ENCODE measurements at places on chromosomes 7 and 10. TPM values are rescaled to one million over a fixed set of nuclear protein-coding genes. Genes with fewer than 3 reads are reported as not detected.

NAT16 gene
- total RNA-seq: not detected

DEPP1 gene
- total RNA-seq: 0.27 TPM

DNA sequence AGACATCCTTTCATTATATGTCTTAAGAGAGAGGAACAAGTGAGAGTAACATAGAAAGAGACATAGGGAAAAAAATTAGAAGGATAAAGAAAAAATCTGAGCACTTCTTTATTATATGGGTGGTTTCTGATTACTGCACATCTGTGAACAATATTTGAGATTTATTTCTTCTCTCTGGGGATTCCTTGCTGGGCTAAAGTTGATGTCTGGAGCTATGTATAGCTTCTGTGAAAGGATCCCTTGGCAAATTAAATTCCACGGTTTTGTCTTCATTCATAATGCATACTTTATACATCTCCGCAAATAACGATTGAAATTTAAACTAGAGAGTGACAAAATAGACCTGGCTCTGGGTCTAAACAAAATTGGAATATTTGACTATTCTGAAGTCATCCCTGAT, 232.2 kb upstream of the CTBP2 start:
- no peak overlapping the region for H3K4me3 ChIP-seq
- no peak for DNase-seq
- no peaks in the 10 kb centered on the region for H3K36me3 ChIP-seq
- H3K27me3 ChIP-seq: peaks cover 2% of the 10 kb centered on the region

GRCh38 chr10:125283191-125283835, 123.0 kb upstream of the CTBP2 start:
- no peak for DNase-seq
- H3K4me1 ChIP-seq: no peaks in the 10 kb centered on the region
- H3K27ac ChIP-seq: no peak overlapping the region

DNA sequence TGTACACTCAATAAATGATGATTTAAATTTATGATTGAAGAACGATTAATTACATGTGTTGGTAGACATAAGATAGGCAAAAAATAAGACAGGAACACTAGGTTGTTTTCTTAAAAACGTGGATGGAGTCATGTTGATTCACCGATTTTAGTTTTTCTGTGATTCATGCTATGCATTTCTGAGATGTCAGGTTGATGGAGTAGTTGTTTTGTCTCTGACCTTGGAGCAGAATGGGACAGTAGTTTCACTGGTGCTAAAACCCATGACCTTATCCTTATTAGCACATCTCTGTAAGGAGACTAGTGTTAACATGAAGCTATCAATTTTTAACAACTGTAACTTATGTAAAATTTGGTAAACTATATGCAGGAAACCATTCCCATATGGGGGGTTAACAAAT, 611.6 kb upstream of the FZD8 start:
- no peak for DNase-seq
- H3K36me3 ChIP-seq: no peaks in the 10 kb centered on the region
- no peaks in the 10 kb centered on the region for H3K4me1 ChIP-seq
- no peaks in the 10 kb centered on the region for H3K27me3 ChIP-seq
- H3K27ac ChIP-seq: no peak overlapping the region

DNA sequence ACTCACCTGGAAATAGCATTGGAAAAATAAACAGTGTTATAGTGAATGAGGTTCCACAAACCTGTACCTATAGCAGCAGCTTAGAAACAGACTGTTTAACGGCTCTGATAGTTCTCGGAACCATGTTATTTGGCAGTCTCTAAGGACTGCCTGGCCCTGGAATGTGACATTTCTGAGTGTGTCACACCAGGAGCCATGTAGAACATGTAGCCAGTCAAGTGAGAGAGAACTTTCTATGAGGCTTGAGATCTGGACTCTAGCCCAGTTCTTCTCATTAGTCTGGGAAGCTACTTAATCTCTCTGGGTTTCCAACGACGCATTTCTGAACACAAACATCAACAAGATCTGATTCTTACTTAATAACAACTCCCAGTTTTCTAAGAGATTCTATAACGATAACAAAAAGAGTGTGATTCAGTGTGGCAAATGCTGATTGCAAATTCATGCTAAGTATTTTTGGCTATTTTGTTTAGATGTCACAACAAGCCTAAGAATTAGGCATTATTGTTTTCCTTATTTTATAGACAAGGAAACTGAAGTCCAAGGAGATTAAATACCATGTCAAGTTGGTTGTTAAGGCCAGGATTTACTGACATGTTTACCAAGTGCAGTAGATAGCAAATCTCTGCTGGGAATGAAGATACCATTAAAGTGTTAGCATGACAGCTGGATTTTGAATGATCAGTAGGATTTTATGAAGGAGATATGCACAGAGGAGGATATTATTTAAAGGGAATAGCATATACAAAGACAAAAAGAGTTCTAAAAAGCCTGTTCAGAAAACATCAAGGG, 47.2 kb downstream of the APBB1IP start:
- no peaks in the 10 kb centered on the region for H3K27me3 ChIP-seq
- no peak for DNase-seq
- H3K27ac ChIP-seq: peak overlapping the region; percentile 90
- peak overlapping the region; percentile 34 for H3K4me3 ChIP-seq
- peaks cover 80% of the 10 kb centered on the region for H3K4me1 ChIP-seq

DNA sequence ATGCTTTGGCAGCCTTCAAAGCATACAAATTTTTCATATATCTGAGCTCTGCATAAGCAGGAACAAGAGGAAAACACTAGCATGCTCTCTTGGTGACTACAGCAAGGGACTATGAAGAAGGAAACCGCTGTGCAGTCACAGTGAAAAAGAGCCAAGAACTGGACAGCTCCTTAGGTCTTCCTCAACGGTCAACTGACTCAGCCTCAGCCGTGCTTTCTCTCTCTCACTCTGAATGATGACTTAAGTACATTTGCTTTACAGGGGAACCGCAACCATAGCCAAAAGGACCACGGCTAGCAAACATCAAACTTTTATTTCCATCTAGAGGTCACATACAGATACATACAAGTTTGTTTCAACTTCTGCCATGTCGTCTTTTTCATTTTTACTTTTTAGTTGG, 69.9 kb downstream of the HYCC1 start:
- no peaks in the 10 kb centered on the region for H3K36me3 ChIP-seq
- no peak for DNase-seq
- H3K4me1 ChIP-seq: no peaks in the 10 kb centered on the region
- no peaks in the 10 kb centered on the region for H3K27me3 ChIP-seq
- no peak overlapping the region for H3K27ac ChIP-seq
- no peak overlapping the region for H3K4me3 ChIP-seq

DNA sequence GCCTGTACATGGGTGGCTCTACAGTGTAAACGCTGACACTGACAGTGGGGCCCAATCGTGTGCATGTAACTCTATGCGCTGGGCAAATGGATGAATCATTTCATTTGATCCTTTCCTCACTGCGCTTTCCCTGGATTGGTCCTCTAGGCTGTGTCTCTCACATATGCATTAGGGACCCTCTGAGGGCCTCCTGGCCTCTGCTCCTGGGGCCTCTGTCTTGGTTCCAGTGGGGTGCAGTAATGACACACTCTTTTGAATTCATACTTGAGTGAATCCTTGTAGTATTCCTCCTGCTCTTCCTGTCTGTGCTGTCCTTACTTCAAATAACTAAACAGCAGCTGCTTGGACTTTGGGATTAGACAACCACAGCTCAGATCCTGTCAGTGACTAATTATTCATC, 176.5 kb upstream of the ADO start:
- H3K4me1 ChIP-seq: peaks cover 21% of the 10 kb centered on the region
- no peak overlapping the region for H3K4me3 ChIP-seq
- no peak for DNase-seq

DNA sequence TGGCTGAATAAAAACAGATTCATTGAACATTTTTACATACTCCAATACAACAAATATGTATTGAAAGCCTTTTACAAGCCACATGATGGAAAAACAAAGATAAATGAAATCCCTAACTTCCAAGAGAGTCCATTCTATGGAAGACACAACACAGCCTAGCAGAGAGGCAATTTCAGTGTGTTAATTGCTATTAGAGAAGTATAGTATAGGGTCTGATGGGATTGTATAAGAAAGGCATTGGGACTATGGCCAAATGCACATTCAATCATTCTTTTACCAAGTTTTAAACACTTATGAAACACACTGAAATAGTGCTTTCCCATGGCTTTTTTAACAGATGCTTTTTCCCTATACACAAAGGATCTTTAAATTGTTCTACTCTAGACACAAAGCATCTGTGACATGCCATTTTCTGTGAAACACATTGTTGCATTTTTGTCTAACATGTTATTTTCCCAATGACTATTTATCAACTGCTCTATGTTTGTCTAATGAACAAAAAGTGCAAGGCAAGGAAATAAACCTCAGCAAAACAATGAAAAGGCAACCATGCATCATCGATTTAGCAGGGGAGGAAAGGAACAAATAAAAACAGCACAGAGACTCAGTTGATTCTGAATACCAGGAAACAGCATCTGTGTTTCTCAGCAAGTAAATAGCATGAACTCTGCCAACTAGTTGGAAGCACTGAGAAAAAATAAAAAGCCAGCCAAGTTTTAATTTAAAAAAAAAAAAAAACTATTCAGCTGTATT, 42.4 kb upstream of the PHYHIPL start:
- no peaks in the 10 kb centered on the region for H3K27me3 ChIP-seq
- DNase-seq: no peak
- H3K36me3 ChIP-seq: no peaks in the 10 kb centered on the region
- no peak overlapping the region for H3K4me3 ChIP-seq

DNA sequence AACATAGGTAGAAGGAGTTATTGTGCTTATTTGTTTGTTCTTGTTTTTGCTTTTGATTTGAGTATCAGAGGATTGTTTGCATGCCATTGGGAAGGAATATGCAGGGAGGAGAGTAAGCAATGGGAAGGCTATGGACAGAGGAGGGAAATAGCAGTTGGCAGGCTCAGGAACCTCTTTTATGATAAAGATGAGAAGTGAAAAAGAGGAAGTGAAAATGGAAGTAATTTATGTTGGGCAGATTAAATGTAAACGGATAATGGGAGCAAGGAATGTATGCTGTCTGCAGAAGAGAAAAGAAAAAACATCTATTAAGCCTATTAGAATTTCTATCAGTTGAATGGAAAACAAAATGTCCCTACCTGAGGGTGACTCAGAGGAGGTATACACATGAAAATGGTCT, 90.1 kb upstream of the NPSR1 start:
- DNase-seq: no peak
- H3K4me3 ChIP-seq: no peak overlapping the region
- H3K27me3 ChIP-seq: no peaks in the 10 kb centered on the region
- H3K36me3 ChIP-seq: no peaks in the 10 kb centered on the region

- DNase-seq: no peak
- H3K27ac ChIP-seq: no peak overlapping the region
- peaks cover 7% of the 10 kb centered on the region for H3K27me3 ChIP-seq
- no peaks in the 10 kb centered on the region for H3K36me3 ChIP-seq
These were observed 34.2 kb downstream of the TFPI2 start for GRCh38 chr7:93856323-93856722.

DNA sequence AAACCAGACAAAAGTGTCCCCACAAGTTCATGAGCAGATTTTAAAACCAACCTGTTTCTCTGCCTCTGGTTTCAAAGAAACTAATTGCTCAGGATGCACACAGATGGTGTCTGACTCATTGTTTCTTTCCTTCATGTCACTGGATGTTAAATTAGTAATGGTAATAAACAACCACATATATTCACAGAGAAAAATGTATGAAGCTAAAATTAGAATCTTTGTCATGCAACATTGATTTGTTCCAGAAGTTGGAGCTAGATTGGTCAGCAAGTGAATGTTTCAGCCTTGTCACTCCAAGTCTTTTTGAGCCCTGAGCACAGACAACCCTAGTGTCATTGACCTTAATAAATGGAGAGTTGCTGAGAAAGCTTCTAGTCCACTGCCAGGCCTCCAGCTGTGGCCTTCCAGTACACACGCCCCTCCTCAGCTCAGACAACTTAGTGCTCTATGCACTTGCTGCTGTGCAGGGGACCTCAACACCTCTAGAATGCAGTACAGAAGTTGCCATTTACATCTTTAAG, 175.9 kb downstream of the CCDC71L start:
- peaks cover 5% of the 10 kb centered on the region for H3K36me3 ChIP-seq
- peak overlapping the region; percentile 89 for H3K27ac ChIP-seq
- DNase-seq: peak; percentile 27
- peaks cover 60% of the 10 kb centered on the region for H3K4me1 ChIP-seq

DNA sequence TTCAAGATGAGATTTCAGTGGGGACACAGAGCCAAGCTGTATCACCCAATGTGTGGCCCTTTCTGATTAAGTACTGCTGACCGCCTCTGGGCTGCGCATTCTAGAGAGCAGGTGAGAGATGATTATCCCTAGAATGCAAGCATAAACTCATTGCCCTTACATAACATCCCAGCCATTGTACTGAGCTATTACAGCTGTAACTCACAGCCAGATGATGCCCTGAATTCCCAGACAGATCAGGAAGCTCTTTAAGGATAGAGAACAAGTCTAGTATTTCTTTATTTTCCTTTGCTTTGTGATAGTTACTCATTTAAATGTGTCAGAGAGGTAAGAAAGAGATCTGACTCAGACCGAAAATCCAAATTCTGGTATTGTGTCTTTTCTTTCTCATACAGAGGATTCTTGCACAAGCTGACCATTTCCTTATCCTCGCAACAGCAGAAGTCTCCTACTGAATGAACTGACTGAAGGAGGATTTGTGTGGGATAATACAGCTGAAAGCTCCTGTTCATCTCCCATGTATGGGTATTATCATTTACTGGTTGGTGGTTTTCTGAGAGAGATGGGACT, 58.4 kb downstream of the ZNF22 start:
- H3K27me3 ChIP-seq: peaks cover 3% of the 10 kb centered on the region
- DNase-seq: no peak
- no peak overlapping the region for H3K27ac ChIP-seq
- no peaks in the 10 kb centered on the region for H3K36me3 ChIP-seq
- peaks cover 4% of the 10 kb centered on the region for H3K4me1 ChIP-seq

DNA sequence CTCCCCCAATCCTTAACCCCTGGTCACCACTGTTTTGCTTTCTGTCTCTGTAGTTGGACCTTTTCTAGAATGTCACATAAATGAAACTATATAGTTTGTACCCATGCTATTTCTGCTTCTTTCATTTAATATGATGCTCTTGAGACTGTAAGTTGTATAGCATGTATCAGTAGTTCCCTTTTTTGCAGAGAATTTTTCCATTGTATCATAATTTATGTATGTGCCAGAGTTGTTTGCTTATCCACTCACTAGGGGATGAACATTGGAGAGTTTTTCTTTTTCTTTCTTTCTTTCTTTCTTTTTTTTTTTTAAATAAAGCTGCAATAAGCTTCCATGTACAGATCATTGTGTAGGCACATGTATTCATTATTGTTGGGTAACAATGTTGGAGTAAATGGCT, 544.8 kb downstream of the CNTNAP2 start:
- H3K4me1 ChIP-seq: no peaks in the 10 kb centered on the region
- no peak for DNase-seq
- H3K27me3 ChIP-seq: no peaks in the 10 kb centered on the region
- no peaks in the 10 kb centered on the region for H3K36me3 ChIP-seq

Measured in activated CD8-positive, alpha-beta T cell treated with anti-CD3 and anti-CD28 coated beads for 36 hours (primary cell).